ENCODE measurements at places on chromosomes 12 and 14.

GRCh38 chr12:39145175-39145999 lies 240.0 kb upstream of the CPNE8 start:
- no peak for DNase-seq

DNA sequence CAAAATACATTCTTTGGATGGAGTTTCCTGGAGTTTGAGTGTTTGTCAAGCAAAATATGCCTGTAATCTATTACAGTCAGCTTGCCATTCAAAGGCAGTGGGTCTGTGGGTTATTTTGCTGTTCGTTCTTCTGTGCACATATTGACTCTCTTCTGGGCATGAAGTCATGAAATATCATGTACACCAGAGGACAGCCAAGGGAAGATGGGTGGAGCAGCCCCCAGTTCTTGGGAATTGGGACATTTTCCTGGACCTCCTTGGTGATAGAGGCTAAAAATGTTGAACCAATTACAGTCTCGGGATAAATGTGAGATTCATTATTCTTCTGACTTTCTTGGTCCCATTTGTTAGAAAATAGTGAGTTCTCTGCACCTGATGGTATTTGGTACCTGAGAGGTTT lies 89.1 kb downstream of the FOXN4 start:
- DNase-seq = no peak

GRCh38 chr14:102215071-102215470 lies 75.4 kb downstream of the WDR20 start:
- DNase-seq = no peak

DNA sequence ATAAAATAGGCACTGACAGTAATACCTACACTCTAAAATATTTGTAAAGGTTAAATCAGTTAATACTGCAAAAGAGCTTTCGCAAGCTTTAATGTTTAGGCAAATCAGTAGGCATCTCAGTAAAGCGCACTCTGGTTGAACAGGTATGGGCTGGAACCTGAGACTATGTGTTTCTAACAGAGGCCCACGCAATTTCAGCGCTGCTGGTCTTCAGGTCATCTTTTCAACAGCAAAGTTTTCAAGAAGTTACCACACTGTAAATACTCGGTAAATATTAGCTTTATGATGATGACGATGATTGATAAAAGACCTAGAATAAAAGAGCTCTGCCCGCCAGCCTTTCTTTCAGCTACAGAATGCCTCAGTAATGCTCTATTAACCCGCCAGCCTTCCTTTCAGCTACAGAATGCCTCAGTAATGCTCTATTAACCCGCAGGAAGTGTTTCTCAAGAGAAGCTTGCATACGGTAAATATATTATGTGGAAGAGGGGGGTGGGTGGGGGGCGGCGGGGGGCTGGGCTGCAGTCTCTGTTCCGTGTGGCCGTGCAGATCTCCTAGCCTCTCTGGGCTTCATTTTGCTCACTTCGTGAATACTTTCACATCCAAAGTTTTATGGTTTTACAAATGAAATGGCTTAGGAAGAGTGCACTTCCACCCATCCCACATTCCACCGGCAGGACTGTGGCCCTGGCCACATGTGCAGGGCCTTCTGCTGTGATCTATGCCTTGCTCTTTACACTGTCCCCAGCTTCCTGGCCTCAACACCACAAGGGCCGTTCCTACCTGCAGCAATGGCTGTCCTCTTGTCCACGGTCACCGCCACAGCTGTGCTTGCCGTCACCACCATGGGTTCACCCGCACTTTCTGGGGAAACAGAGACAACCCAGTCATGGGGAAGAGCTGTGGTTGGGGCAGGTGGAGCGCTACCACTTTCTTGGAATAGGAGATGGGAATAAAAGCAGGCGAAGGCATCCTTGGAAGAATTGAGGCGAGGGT lies 19.9 kb downstream of the LRTM2 start:
- DNase-seq = peak; percentile 59

GRCh38 chr12:100995201-100995600 lies 200.6 kb downstream of the ANO4 start:
- no peak for DNase-seq
